Dermis blood vessel endothelial cell (primary cell): ENCODE measurements at places on chromosomes 4 and X. TPM values are rescaled to one million over a fixed set of nuclear protein-coding genes. Genes with fewer than 3 reads are reported as not detected.

The MAGEE1 gene
- total RNA-seq = 0.68 and 1.2 TPM in 2 replicates

The HSFX1 gene
- 0.47 and 1.2 TPM in 2 replicates for total RNA-seq

The EPGN gene
- total RNA-seq = 0.09 and 0.17 TPM in 2 replicates

The SLITRK2 gene
- total RNA-seq = not detected in 2 replicates

The REPS2 gene
- total RNA-seq = 6.1 and 6.5 TPM in 2 replicates

The USP51 gene
- 1.2 and 1.9 TPM in 2 replicates for total RNA-seq

The SPATA4 gene
- total RNA-seq = not detected in 2 replicates

The KLF8 gene
- total RNA-seq = 0.37 and 0.85 TPM in 2 replicates

The DIPK2B gene
- 88.8 and 128 TPM in 2 replicates for total RNA-seq

The WWC2 gene
- total RNA-seq = 31.3 and 43.8 TPM in 2 replicates

The GPR82 gene
- total RNA-seq = not detected in 2 replicates

The SMARCA1 gene
- 33.5 and 48.0 TPM in 2 replicates for total RNA-seq

The PNMA3 gene
- 0.09 TPM in 1 of 2 replicates, not detected in the other for total RNA-seq

The ETDC gene
- total RNA-seq = not detected in 2 replicates

The TLL1 gene
- 32.7 and 41.0 TPM in 2 replicates for total RNA-seq

The ETDB gene
- not detected in 2 replicates for total RNA-seq
